ENCODE measurements at places on chromosomes 3 and 15.

GRCh38 chr15:71806452-71806931 is 3.9 kb upstream of the NR2E3 start:
- DNase-seq, result no peak

DNA sequence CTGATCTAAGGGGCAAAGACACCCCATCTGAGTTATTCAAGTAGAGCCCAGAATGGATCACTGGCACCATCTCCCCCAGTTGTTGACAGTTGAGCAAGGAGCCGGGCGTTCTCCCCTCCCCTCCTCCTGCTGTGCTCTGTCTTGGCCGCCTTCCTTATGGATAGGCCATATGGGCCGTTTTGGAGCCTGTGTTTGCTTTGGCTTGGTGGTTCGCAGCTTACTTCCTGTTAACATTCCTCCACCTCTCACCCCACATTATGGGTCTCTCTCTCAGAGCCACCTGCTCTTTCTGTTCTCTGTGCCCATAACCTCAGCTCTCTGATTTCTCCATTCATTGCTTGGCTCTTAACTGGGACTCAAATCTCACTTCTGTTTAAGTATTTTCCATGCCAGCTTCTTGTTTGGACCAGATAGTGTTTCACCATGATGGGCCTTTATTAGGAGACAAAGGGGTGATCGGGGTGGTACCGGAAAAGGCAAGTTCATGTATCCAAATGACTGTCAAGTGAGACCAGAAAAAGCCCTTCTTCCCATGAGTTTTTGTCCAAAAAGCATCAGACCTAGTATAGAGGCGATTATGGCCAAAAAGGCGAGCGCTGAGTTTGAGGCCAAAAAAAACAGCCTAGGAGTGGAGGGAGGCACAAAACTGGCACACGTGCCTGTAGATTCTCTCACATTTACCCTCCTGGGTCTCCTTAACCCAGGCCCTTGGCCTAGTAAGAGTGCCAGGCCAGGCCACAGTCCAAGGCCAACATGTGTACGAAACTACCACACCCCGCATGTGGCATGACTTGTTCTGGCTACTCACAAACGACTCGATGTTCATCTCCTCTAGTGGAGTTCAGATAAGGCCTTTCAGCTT is 62.6 kb downstream of the DUT start:
- no peak for DNase-seq

GRCh38 chr3:31635545-31635944 is 102.8 kb downstream of the STT3B start:
- no peak for DNase-seq

DNA sequence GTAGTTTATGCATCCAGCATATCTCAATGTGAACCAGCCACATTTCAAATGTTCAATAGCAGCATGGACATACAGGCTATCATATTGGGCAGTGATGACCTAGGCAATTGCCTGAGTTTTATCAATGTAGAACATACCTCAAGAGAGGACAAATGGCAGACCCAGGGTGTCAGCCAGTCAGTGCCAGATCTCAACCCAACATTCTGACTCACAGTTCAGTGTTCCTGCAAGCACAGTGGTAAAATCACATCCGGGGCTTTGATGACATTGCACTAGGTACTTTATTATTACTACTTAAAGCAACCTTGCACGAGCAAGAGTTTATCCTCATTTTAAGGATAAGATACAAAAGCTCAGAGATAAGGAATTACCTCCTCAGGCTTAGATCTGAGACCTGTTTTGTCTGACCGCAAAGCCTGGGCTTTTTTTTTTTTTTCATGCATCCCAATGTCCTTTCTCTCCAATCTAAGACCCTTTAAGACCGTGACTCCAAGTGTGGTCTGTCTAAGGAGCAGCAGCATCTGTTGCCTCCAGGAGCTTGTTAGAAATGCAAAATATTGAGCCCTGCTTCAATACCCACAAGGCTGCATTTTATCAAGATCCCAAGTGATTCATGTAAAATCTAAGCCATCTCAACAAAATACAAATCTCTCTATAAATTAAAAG is 60.1 kb downstream of the SLC12A1 start:
- no peak for DNase-seq

- no peak for DNase-seq
Observed at GRCh38 chr3:186189492-186189891, 80.6 kb upstream of the ETV5 start.

- DNase-seq, result no peak
Observed at GRCh38 chr15:100588638-100589242, 13.2 kb downstream of the LINS1 start.

GRCh38 chr3:160478338-160478737 is 28.8 kb upstream of the TRIM59 start:
- no peak for DNase-seq

DNA sequence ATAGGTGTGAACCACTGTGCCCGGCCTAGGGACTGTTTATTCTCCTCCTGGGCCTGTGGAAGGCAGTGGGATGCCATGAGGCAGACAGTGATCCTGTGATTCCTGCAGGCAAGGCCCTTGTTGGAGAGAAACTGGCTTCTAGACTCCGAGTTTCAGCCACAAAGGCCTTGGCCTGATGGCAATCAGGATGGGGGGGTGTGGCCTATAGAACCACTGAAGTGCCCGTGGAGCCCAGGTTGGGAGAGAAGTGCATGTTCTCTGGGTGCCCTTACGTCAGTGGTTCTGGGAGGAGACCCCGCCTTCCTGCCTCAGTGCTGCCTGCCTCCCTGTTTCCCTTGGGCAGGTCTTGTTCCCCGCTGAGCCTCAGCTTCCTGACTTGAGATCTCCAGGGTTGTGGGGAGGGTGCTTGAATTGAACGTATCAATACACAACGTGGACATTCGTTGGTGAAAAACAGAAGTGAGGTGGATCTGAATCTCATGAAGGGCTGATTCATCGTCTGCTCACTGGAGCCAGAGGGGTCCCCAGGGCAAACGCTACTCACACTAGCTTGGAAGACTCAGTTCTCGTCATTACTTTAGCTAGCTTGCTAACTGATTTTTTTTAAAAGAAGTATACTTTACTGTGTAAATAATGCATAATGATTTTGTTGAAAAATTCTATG is 31.8 kb downstream of the IRAK2 start:
- DNase-seq, result no peak

DNA sequence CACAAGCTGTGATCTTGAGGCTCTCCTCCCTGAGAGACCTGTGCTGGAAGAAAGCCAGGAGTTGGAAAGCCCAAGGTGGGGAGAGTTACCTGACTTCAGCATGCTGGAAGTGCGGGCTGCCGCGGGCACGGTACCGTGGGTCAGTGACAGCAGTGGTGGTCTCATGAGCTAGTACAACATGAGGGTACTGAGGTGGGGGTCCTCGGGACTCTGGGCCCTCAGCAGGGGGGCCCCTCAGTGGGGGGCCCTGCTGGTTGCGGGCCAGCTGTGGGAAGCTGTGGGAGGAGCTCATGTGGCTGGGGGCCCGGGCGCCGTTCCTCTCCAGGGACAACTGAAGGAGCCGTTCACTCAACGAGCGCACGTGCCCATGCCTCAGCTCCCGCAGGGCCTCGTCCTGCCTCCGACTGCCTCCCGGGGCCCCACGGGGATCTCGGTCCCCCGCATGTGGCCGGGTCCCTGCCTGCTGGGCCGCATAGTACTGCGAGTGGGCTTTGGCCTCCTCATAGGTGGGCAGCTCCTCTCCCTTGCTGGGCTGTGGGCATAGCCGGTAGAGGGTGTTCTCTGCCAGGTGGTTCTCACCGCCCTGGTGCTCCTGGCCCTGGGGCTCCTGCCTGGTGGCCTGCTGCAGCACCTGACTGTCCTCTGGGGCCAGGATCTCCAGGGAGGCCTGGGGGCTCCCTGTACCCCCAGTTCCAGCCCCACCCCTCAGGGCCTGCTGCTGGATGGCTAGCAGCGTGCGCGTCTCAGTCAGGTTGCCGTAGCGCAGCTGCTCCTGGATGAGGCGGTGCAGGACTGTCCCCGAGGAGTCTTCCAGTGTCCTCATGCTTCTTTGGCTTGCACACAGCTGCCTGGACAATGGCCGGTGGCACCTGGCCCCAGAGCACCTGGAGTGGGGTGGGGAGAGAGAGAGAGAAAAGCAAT is 3.4 kb downstream of the AMOTL2 start:
- DNase-seq, result no peak

DNA sequence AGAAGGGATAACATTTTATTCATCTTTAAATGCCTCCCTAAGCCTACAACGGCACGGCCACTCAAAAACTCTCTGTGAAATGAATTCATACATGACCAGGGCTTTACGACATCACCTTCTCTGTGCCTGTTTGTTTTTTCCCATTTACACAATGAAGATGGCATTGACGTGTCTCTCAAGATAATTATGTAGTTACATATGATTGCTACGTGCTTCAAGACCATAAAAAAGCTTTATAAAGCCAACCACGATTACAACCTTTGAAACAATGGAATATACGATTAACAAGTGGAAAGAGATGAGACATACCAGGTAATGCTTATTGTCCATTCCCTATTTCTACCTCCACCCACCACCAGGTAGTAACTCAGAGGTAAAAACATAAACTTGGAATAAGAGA is 168.4 kb downstream of the P3H2 start:
- DNase-seq, result no peak

GRCh38 chr3:5019411-5020241 is 40.4 kb downstream of the BHLHE40 start:
- peak; percentile 84 for DNase-seq

- DNase-seq, result no peak
Observed at GRCh38 chr3:195251336-195252065, 19.5 kb downstream of the XXYLT1 start.

- DNase-seq, result no peak
Observed at GRCh38 chr3:4497005-4497692, 4.0 kb downstream of the ITPR1 start.

GRCh38 chr3:197205675-197206074 is 92.7 kb downstream of the DLG1 start:
- DNase-seq, result no peak

- no peak for DNase-seq
Observed at GRCh38 chr3:50268703-50269451, at the start of gene SEMA3B. Gene SEMA3B, plus strand, starts transcription at chr3:50269147. Its CDS starts 94 bp downstream, at chr3:50269241.

DNA sequence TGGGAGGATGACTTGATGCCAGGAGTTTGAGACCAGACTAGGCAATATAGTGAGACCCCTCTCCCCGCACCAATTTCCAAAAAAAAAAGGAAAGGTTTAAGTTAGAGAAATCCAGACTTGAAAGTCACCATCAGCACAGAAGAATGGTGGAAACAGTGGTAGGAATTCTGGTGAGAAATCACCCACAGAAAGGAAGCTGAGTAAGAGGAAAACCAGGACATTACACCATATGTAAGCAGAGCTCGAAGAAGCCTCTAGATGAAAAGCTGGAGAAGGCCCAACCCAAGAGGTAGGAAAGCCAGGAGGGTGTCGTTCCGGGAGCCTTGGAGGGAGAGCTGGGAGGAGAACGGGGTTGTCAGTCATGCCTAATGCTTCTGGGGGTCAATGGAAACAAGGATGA is 40.5 kb downstream of the RASGRP1 start:
- DNase-seq, result no peak

- DNase-seq, result no peak
Observed at GRCh38 chr3:11212784-11213183, 58.5 kb downstream of the HRH1 start.

DNA sequence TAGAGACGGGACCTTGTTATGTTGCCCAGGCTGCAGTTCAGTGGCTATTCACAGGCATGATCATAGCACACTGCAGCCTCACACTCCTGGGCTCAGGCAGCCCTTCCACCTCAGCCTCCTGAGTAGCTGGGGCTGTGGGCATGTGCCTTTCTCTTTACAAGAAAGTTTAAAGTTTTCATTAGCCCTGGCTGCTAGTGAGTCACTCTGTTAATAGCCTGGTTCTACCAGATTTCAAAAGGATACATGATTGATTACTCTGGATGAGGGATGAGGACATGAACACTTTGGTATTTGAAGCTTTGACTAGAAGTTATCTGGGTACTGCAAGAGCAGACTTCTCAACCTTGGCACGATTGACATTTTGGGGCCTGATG is 95.1 kb downstream of the DHX36 start:
- DNase-seq, result no peak

DNA sequence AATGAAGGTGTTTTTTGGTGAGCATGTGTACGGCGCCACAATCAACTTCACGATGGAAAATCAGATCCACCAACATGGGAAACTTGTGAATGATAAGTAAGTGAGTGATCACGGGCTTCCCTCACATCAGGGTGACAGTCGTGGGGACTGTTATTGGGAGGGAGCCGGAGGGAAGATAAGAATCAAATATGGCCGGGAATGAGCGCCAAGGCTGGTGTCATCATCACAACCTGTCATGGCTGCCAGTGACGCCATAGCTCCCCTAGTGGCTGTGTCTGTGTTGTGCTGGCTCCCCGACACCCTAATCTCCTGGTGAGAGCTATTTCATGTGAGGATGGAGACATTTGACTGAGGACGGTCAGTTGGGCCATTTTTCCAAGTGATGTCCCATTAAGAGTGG is 168.5 kb downstream of the SV2B start:
- DNase-seq, result no peak

GRCh38 chr3:128554465-128555097 is 61.6 kb upstream of the GATA2 start:
- DNase-seq, result no peak

- DNase-seq, result no peak
Observed at GRCh38 chr3:59878038-59878427, 828.2 kb upstream of the CFAP20DC start.

GRCh38 chr3:62414786-62415185 is 41.4 kb upstream of the FEZF2 start:
- no peak for DNase-seq

GRCh38 chr15:93359425-93360131 is 270.6 kb upstream of the RGMA start:
- DNase-seq, result no peak

DNA sequence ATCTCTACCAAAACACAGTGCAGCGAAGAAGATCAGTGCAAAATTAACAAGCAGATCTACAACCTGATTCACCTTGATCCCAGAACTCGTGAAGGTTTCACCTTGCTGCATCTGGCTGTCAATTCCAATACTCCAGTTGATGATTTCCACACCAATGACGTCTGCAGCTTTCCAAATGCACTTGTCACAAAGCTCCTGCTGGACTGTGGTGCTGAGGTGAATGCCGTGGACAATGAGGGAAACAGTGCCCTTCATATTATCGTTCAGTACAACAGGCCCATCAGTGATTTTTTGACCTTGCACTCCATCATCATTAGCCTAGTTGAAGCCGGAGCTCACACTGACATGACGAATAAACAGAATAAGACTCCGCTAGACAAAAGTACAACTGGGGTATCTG is 13.2 kb downstream of the FEM1B start:
- no peak for DNase-seq

- DNase-seq, result no peak
Observed at GRCh38 chr15:82647835-82648256, 683 bp upstream of the CPEB1 start.

DNA sequence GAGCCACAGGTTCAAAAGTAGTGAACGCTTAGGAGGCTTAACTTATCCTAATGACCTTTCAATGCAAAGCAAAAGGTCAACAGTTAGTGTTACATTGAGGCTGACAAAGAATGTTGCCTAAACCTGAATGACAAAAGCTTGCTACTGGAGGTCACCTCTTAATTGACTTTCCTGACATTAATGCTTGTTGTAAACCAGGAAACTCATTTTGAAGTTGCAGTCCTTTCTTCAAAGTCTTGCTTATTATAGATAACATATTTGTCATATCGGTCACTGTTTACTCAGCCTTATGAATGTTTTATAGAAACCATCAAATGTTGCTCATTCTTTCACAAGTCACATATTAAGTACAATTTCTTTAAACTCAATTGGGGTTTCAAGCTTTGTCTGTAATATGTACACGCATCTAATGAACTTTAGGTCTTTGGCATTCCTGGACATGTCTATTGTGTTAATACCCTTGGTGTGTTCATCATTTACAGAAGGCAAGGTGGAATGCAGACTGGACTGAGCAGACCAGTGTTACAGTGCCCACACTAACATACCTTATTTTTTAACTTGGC is 488.2 kb upstream of the NECTIN3 start:
- DNase-seq, result no peak

Data from T-helper 2 cell treated with Interferon-gamma antibody and Interleukin-4, amounts not matched to agents 5 μg/mL and 100 μg/mL, for 36 hours (primary cell).